Substantia nigra (tissue), 51 donors: ENCODE measurements at places on chromosomes 5 and 9.

DNA sequence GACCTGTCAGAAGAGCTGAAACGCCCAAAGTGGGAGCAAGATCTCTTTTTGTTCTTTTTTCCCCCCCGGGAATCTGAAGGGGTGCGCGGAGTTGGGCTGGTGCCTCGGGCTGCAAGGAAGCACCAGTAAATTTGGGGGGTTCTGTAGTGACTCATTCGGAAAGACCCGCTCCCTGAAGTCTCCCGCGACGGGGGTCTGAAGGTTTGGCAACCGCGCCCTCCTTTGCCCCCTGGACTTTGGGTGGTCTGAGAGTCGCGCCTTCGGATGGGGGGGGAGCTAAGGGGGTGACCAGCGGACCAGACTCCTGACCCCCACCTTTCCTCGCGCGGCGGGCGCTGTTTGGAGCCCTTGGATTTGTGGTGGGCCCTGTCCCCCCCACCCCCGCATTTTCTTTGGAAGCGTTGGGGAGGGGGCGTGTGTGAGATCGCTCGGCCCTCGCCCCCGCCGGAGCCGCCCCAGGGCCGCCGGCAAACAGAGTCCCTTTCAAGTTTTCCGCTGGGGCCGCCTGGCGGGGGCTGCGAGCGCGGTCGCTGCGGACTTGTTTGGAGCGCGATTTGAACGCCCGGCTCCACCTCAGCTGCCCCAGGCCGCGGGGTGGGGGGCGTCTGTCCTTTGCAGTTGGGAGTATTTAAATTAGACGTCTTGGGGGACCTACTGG lies 2.0 kb downstream of the CXXC5 start:
- DNase-seq, result no peak

GRCh38 chr5:59319250-59319649 lies 574.3 kb downstream of the PDE4D start:
- no peak for DNase-seq

GRCh38 chr5:82425591-82425990 lies 147.4 kb upstream of the RPS23 start:
- no peak for DNase-seq

GRCh38 chr9:127567035-127567729 lies 44.9 kb upstream of the STXBP1 start:
- DNase-seq, result no peak

- DNase-seq, result no peak
These were observed 254.7 kb upstream of the SLC30A5 start for GRCh38 chr5:68839019-68839552.

DNA sequence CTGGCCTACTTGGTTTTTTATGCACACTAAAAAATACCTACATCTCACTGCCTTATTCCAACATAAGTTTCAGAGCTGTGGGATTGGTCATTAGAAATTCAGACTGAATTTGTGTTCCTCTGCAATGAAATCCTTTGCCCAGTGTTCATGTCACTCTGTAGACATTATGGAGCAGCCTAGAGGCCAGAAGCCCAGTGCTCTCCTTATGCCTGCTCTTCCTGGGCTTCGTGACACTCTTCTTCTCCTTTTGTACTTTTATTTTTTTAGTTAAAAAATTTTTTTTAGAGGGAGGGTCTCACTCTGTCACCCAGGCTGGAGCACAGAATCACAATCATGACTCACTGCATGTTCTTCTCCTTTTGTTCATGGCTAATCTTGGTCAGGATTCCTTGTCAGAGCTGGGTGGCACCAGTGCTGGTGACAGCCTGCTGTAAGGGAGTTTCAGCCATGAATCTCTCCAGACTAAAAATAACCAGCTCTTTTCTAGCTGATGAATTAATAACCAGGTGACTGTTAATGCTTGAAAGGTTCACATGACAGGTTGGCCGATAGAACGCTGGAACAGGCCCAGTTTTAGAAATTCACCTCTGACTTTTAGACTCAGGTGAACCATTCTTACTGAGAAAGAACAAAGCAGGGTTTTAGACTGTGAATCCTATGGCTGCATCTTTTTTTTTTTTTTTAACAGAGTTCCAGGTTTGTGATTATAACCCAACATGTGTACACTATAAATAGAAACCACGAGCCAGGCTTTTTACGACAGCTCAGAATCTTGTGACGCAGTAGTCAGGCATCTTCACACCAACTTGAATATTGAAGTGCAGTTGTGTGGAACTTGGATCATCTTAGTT lies 34.1 kb upstream of the C5orf47 start:
- no peak for DNase-seq

- DNase-seq, result no peak
These were observed 221.1 kb downstream of the ISL1 start for GRCh38 chr5:51604324-51604723.

DNA sequence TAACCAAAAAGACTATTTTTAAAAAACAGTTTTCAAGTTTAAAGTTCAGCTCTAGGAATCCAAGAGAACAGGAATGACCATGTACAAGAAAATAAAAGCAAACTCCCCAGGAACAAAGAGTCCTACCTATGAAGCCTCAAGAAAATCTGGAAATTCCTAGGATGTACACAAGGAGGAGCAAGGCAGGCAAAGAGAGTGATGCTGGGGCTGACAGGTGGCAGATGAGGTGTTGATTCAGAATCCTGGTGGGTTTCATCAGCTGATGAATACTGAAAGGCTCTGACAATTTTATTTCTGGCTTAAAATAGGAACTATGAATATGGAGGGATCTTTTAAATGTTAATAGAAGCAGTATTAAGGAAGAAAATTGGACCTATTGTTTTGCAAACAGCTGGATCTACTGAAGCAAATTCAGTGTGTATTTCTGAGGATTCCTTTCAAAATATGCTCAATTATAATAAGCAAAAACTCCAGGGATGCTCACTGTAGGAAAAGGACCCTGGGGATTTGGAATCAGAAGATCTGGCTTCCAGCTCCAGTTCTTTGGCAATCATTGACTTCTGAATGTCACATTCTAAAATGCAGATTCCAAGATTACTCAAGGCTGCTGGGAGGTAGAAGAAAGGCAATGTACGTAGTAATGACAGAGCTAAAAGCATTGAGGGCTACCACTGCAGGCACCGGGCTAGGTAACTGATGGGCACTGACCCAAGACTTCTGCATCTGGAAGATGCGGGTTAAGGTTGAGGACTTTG lies 28.0 kb upstream of the SH3RF2 start:
- no peak for DNase-seq

DNA sequence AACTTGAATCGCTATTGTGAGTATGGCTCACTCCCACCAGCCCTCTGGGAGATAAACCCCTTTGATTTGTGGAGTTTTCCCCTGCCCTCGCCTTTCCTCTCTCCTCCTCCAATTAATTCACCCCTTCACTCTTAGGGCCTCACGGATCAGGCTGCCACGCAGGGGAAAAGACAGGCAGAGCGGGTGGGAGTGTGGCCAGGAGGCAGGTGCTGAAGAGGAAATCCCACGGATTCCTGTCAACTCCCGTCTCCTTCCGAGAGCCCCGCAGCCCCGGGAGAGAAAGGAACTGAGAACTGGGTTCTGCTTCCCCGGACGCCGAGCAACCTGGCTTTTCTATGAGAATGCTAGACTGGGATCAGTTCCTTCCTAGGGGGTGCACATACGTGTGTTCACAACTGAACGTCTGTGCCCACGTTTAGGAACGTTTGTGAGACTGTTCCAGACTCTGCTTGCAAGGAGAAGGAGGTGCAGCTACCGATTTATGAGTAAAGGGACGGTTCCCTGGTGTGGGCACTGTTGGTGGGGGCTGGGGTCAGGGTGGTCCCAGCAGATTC lies 314.5 kb upstream of the TLE4 start:
- DNase-seq, result no peak

DNA sequence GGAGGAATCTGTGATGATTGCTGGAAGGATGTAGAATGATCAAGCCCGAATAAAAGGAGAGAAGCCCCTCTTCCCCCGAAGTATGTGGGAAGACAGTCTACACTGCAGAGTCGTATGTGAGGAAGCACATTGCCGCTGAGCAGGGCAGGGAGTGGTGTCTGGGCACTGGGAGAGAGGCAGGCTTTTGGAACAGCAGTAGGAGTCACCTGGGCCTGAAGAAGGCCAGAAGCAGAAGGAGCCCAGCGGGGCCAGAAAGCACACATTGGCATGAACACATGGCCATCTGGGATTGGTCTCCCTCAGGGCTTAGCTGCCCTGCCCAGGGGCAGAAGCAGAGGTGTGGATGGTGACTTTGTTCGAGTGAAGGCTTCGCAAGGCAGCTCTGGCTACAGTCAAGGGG lies 162.8 kb downstream of the ERCC6L2 start:
- no peak for DNase-seq

- DNase-seq, result no peak
These were observed 3.1 kb downstream of the IER5L start for GRCh38 chr9:129174724-129175514.

- no peak for DNase-seq
These were observed 46.3 kb downstream of the FSTL4 start for GRCh38 chr5:133565993-133566392.

- DNase-seq, result no peak
These were observed 48.9 kb upstream of the MTAP start for GRCh38 chr9:21753523-21753922.

DNA sequence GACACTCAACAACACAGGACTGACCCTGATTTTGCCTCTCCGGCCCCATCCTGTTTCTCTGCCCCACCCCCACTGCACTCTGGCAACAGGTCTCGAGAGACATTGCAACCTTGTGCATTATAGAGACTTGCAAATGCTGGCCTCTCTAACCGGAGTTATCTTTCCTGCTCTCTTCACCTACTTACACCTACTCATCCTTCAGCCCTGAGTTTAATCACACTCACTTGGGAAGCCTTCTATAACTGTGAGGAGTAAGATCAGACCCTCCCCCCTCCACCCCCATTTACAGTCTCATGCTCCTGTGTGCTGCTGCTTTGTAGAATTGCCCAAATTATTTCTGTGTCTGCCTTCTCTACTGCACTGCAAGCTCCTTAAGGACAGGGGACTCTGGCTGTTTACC lies 42.8 kb downstream of the WWC1 start:
- DNase-seq, result no peak

DNA sequence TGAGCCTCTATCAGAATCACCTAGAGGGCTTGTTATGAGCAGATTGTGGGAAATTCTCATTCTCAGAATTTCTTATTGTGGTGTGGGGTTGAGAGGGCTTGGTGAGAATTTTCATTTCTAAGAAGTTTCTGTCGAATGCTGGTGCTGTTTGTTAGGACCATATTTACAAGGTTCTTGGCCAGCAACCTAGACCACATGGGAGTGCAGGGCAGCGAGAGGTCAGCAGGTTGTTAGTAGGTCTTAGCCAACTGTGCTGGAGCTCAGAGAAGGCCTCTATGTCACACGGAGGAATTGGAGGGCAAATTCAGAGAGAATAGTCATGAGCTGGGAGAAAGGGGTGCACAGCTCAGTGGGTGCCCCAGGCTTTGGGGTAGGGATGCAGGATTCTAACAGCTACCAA lies 357.0 kb downstream of the LRRC70 start:
- DNase-seq, result no peak

- DNase-seq, result no peak
These were observed 119.0 kb downstream of the SV2C start for GRCh38 chr5:76202182-76202581.

- no peak for DNase-seq
These were observed 732.1 kb upstream of the RIOK2 start for GRCh38 chr5:97915106-97915505.

GRCh38 chr5:147601652-147602051 lies 91.8 kb upstream of the DPYSL3 start:
- DNase-seq, result no peak

DNA sequence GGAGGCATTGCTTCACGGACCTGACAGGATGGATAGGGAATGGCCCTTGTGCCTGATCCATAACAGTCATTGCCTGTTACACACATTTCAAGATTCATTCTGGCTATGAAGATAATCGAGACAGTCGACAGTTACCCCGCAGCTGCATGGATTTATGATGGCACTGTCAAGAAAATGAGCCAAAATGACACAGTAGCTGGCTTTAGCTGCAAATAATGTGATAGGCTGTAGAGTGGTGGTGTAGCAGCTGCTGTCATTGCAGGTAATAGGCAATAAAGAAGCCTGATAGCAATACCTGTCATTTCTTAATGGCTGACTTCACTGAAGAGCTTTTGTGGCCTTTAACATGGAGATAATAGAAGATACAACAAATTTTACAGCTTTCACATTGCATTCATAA lies 1085.2 kb upstream of the ARRDC3 start:
- no peak for DNase-seq

GRCh38 chr5:73444499-73445438 lies 3.8 kb downstream of the FOXD1 start:
- no peak for DNase-seq

- DNase-seq, result no peak
These were observed 359.4 kb upstream of the RIOK2 start for GRCh38 chr5:97542469-97542868.

- DNase-seq, result no peak
These were observed 50.3 kb downstream of the MAN2A1 start for GRCh38 chr5:109739741-109740728.

DNA sequence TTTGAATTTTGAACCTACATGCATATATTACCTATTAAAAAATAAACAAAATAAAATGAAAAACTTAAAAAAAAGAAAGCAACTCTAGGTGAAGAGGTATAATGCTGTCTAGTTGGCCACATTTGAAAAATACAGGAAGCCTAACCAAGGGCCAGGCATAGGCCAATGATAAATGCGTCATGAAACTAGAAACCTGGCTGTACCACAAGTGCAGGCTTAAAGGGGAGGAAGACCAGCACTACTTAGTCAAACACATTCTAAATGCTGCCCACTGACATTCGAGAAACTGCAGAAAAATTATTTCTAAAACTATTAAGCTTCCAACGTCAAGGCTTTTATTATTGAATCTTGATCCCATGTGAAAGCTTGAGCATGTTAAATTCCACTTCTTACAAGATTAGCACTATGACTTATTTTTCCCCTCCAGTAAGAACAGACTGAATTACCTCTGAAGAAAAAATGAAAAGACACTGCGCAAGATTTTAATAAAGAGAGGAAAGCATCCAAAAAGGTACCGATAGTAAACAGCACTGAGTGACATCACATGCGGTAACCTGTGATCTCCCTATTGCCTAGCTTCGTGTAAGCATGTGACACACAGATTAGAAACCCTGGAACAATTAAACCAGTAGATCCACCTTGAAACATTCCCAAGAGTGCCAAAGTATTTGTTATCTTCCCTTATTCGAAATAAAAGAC lies 16.2 kb downstream of the CDC14B start:
- no peak for DNase-seq

GRCh38 chr5:127863161-127863560 lies 160.0 kb downstream of the CCDC192 start:
- DNase-seq, result no peak

DNA sequence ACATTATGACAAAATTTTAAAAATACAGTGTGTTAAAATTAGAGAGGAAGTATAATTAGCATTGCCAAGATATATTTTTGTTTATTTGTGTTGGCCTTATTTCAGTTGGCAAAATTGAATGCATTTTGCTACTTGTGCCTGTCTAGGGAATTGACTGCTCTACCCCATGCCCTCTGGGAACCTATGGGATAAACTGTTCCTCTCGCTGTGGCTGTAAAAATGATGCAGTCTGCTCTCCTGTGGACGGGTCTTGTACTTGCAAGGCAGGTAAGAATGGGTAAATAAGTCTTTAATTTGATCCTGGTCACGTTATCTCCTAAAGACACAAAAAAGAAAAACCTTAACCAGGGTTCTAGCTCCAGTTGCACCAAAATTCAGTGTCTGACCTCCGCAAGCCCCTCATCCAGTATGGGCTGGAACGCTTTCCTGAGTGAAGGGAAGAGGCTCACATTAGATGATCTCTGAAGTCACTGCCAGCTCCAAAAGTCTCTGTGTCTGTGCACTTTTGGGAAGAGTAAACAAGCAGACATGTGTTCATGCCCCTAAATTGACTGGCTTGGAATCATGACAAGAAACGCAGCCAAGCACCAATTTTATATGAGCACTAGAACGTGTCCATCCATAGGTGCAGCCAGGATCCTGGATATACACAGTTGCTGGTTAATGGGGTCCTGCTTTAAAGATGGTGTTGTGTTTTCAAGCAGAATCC lies 98.3 kb upstream of the PRRC1 start:
- no peak for DNase-seq
